ENCODE measurements at places on chromosomes 5 and 9. TPM values are rescaled to one million over a fixed set of nuclear protein-coding genes. Genes with fewer than 3 reads are reported as not detected.

Gene FBXO4
- total RNA-seq, result 9.3 TPM

Gene LURAP1L
- total RNA-seq, result 2.3 TPM

Gene OR2K2
- total RNA-seq, result not detected

Gene DRD1
- total RNA-seq, result not detected

Gene ITGA2
- 159 TPM for total RNA-seq

Gene GRK6
- total RNA-seq, result 27.4 TPM

Gene OSMR
- 10.7 TPM for total RNA-seq

Gene RGP1
- 19.4 TPM for total RNA-seq

Gene HRCT1
- 4.6 TPM for total RNA-seq

Gene SPATA31A3
- total RNA-seq, result not detected

Gene CCNO
- total RNA-seq, result 0.33 TPM

Gene CXXC5
- 6.5 TPM for total RNA-seq

Gene SV2C
- not detected for total RNA-seq

Gene UBTD2
- total RNA-seq, result 24.8 TPM

Gene MAP1B
- total RNA-seq, result 216 TPM

Gene PCDHB16
- 0.65 TPM for total RNA-seq

Gene THBS4
- not detected for total RNA-seq

Gene RLN1
- total RNA-seq, result not detected

Gene SLC25A25
- total RNA-seq, result 22.5 TPM

Gene PAIP1
- 104 TPM for total RNA-seq

Gene BAAT
- total RNA-seq, result not detected

Gene DCAF10
- total RNA-seq, result 24.5 TPM

Gene ANXA1
- 877 TPM for total RNA-seq

Gene TNFSF15
- 19.3 TPM for total RNA-seq

Gene OR1Q1
- not detected for total RNA-seq

Gene CSF1R
- not detected for total RNA-seq

Gene LECT2
- total RNA-seq, result not detected

Gene SPINK6
- not detected for total RNA-seq

Gene FOXD1
- total RNA-seq, result under 0.01 TPM

Gene JAKMIP2
- not detected for total RNA-seq

Gene IL7R
- 3.6 TPM for total RNA-seq

Gene RAI14
- 320 TPM for total RNA-seq

Gene GFPT2
- total RNA-seq, result 0.98 TPM

Gene IFNA2
- total RNA-seq, result not detected

Gene DIPK1B
- total RNA-seq, result 182 TPM

Gene GIN1
- 7.5 TPM for total RNA-seq

Gene PLPPR1
- not detected for total RNA-seq

Gene BTNL8
- not detected for total RNA-seq

Gene C9
- total RNA-seq, result not detected
